ENCODE measurements at places on chromosomes 5 and 9. TPM values are rescaled to one million over a fixed set of nuclear protein-coding genes. Genes with fewer than 3 reads are reported as not detected.

Gene PSD2
- total RNA-seq: 0.13 TPM

Gene SLC4A9
- total RNA-seq: not detected

Gene ACER2
- 2.5 TPM for total RNA-seq

Gene FGF1
- total RNA-seq: 8.5 TPM

Gene HTR4
- 5.7 TPM for total RNA-seq

Gene REEP2
- total RNA-seq: 6.8 TPM

Gene OR1Q1
- total RNA-seq: 0.26 TPM

Gene TLX3
- not detected for total RNA-seq

Gene TRIP13
- 26.2 TPM for total RNA-seq

Gene FAM151B
- 9.8 TPM for total RNA-seq

Gene OR2V1
- total RNA-seq: not detected

Gene CSNK1G3
- 33.3 TPM for total RNA-seq

Gene CENPH
- 14.0 TPM for total RNA-seq

Gene ARSI
- total RNA-seq: 0.19 TPM

Gene PAXX
- 11.6 TPM for total RNA-seq

Gene BTNL3
- not detected for total RNA-seq

Gene KIAA0825
- 4.1 TPM for total RNA-seq

Gene ANKRD18B
- under 0.01 TPM for total RNA-seq

Gene PRDM12
- under 0.01 TPM for total RNA-seq

Gene LVRN
- under 0.01 TPM for total RNA-seq

Gene THBS4
- total RNA-seq: 1.3 TPM

Gene IL4
- total RNA-seq: not detected

Gene SPATA31D4
- not detected for total RNA-seq

Gene FGFR4
- 0.66 TPM for total RNA-seq

Gene AQP7
- 1.8 TPM for total RNA-seq

Gene C9orf152
- not detected for total RNA-seq

Gene ADAM19
- total RNA-seq: 6.8 TPM

Gene PURA
- 33.6 TPM for total RNA-seq

Gene TUSC1
- 7.1 TPM for total RNA-seq

Gene ARHGEF37
- total RNA-seq: 0.99 TPM

Measured in aortic smooth muscle cell (primary cell).